ENCODE measurements at places on chromosomes 6 and 20.

DNA sequence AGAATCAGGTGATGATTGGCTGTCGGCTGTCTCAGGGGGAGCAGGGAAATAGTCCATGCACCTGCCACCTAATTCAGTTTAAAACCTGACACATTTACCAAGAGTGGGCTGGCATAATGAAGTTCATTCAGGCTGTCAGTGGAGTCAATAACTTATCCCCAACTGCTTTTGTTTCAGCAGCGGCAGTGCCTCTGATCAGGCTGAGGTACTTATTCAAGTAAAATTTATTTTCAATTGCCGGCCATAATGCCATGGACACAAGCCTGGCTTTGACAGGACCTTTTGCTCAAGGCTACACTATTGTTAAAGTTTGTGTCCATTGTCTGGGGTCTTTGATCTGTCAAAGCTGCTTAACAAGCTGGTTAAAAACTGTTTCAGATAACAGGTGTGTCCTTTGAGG, 20.6 kb downstream of the OLIG3 start:
- no peak for DNase-seq

- DNase-seq = no peak
Observed at GRCh38 chr20:62306414-62307187, 3.8 kb downstream of the ADRM1 start.

GRCh38 chr20:8664778-8665177, 404.1 kb upstream of the PLCB4 start:
- DNase-seq = no peak

DNA sequence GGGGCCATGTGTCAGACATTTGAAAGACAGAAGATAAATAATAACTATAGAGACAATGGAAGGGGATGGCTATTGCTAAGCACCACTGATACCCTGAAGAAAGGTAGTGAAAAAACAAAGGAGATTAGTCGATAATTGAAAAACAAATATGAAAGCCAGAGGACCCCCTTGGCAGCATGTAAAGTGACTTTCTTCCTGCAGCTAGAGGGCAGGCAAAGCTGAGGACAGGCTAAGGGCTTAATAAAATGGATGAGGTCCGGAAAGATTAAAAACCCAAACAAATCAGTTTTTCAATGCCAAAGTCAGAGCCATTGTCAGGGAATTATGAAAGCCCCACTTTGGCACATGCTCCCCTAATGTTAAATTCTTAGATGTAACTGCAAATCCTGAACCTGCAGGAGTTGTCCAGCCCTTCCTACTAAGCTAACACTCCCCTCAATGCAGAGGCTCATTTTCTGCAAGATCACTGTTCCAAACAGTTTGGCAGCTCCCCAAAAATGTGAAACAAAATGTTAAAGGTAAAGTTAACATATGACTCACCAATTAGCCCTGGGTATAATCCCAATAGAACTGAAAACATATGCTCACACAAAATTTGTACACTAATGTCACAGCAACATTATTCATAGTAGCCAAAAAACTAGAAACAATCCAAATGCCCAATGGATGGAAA, 1177.9 kb downstream of the GRIK2 start:
- DNase-seq = no peak

GRCh38 chr20:42686057-42686456, 503.6 kb downstream of the PTPRT start:
- no peak for DNase-seq

GRCh38 chr6:26252077-26252472, 112.9 kb upstream of the BTN3A2 start:
- no peak for DNase-seq

DNA sequence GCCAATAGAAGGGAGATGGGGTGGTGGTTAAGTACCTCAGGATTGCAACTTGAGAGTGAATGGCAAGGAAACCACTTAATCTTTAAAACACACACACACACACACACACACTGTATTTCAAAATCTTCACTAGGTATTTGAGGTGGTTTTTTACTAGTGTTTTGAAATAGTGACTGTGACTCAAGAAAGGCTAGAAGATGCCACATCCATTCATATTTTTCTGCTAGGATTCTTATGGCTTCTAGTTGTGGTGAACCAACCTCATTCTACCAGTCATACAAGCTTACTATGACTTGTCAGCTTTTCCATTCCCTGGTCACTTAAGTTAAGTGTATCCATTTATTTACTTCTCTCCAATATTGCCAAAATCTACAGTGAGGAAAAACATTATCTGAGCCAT, 519.4 kb upstream of the JAG1 start:
- DNase-seq = no peak

DNA sequence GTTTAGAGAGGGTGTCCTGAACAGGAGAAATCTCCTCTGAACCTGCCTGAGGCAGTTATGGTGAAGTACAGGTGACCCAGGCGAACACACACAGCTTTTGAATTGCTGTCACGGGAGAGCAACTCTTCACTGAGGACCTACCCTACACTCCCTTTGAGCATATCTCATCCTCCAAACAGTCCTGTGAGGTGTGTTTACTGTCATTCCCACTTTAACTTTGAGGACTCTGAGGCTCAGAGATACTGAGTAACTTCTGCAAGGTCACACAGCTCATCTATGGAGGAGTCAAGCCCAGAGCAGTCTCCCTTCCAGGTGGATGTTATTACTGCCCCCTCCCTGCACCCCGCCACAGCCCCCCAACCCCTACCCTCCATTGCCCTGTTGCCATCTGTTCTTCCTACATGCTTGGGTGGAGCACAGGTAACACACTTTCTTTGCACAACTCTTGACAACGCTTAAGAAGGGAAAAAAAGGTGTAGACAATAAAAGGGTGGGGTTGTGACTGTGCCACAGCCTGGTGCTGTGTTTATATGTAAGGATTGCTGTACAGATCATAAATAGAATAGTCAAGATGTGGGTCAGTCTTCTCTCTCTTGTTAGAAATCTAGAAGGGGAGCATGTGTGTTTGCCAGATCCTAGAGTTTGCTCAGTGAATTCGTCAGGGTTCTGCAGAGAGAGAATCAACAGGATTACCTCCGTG, 4.3 kb upstream of the TRAF3IP2 start:
- no peak for DNase-seq

DNA sequence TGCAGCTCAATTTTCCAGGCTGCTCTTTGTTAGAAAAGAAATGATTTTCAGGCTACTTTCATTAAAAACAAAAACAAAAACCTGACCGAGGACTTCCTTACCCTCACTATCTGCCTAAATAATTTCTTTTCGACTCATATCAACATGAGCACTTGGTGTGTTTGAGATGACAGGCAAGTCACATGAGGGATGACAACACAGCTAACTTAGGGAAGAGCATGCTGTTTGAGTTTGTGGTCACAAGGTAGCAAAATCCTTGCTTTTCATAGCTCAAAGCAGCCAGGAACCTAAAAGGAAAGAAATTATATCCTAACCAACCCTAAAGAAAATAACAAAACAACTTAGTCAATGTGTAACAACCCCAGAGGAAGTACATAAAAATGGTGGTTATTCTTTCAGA, 459.5 kb downstream of the KIF16B start:
- DNase-seq = no peak

DNA sequence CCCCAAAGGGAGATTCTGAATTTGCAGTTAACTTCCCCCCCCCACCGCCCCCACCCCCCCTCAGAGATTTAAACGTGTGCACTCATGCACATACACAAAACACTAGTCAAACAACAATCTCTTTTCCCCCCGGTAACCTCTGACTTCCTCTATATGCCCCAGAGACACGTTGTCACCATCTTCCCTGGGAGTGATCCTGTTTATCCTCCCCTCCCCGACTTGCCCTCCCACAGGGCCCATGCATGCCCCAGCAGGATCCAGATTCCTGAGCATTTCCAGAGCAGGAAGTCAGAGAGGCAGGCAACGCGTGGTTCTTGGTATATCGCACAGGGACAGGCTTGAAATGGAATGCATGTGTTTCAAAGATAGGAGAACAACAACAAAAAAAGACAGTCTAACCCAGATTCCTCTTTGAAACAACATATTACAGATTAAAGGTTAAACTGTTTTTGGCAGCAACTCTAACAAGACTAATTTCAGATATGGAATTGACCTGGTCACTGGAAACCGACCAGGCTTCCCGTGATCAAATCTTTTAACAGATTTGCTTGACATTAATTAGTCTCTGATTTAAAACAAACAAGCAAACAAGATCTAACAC, 1.3 kb downstream of the BLCAP start:
- peak; percentile 22 for DNase-seq

GRCh38 chr20:46304852-46305251, 3.4 kb downstream of the CDH22 start:
- no peak for DNase-seq

DNA sequence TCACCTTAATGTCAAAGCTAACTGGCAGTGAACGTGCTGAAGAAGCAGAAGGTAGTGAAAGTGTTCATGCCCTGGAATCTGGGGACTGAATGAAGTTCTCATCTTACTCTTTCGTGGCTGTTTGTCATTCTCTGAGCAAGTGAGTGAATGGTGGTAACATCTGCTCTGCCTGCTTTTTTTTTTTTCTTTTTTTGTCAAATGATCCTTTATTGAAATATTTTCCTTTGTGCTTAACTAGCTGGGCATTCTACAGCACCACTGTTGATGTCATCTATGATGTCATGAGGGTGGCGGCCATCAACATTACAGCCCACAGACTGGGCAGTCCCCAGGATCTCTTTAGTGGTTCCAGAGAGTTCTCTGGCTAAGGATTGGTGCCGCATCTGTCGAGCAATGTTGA, 65.2 kb downstream of the RIN2 start:
- no peak for DNase-seq

DNA sequence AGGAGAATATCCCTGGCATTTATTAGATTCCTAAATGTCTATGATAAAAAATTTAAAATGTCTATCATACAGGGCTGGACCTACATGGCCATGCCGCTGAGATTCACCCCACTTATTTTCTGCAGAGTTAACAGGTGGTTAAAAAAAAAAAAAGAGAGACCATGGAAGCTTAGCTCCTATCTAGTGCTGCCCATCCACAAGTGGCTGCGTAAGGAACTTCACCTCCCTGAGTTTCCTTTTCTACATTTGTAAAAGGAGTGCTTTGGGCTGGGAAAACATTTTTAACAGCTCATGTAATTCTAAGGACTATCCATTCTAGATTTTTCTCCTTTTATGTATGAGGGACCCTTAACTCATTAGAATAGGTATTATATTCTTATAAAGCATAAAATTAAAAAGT, 534.1 kb downstream of the MMUT start:
- DNase-seq = no peak

DNA sequence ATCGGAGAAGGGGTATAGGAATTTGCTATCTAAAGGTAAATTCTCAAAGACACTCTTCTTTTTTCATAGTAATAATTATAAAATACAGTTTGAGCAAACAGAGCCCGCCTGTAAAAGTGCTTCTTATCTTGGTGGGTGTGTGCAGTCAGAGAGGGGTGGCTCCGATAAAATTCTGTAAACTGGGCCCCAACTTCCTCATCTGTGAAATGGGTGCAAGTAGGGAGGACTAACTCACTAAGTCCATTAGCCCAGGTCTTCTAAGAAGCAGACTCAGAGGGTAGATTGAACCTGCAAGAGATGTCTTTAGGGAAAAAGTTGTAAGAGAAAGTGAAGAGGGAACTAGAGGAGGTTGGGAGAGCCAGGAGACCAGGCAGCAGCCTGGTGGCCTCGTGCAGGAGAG, 245.8 kb upstream of the RREB1 start:
- no peak for DNase-seq

GRCh38 chr20:58880994-58881752, 28.7 kb downstream of the GNAS start:
- DNase-seq = no peak

GRCh38 chr6:26043384-26044139, 43.7 kb upstream of the HFE start:
- peak; percentile 87 for DNase-seq

DNA sequence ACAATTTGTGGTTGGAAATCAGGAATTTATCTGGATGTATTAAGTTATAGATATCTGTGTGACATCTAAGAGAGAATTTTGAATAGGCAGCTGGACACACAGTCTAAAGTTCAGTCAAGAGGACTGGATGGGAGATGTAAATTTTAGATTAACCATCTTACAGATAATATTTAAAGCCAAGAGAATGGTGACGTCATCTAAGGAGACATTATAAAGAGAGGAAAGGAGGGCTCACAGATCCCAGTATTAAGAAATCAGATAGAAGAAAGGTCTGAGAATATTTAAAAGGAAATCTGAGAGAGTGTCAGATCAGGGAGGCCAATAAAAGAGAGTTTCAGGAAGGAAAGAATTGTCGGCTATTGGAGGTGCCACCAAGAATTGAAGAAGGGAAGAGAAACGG, 9.4 kb downstream of the COL19A1 start:
- DNase-seq = no peak

DNA sequence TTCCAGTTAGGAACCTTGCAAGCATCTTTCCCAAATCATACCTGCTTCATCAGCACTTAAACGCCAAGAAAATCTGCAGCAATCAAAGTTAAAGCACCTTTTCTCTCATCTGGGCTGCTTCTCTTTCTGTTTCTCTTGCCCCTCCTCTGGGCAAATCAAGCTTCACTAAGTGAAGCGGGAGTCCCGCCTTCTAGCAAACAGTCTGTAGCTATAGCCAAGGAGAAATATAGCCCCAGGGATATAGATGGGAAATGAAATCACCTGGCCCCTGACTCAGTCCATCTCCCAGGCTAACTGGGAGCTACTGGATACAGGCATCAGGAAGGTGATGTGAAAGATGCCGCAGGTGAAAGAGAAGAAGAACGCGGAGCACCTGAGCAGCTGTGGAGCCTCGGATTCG, 481.9 kb downstream of the C6orf118 start:
- DNase-seq = no peak

GRCh38 chr6:90885611-90886056, 298.8 kb upstream of the MAP3K7 start:
- peak; percentile 49 for DNase-seq

DNA sequence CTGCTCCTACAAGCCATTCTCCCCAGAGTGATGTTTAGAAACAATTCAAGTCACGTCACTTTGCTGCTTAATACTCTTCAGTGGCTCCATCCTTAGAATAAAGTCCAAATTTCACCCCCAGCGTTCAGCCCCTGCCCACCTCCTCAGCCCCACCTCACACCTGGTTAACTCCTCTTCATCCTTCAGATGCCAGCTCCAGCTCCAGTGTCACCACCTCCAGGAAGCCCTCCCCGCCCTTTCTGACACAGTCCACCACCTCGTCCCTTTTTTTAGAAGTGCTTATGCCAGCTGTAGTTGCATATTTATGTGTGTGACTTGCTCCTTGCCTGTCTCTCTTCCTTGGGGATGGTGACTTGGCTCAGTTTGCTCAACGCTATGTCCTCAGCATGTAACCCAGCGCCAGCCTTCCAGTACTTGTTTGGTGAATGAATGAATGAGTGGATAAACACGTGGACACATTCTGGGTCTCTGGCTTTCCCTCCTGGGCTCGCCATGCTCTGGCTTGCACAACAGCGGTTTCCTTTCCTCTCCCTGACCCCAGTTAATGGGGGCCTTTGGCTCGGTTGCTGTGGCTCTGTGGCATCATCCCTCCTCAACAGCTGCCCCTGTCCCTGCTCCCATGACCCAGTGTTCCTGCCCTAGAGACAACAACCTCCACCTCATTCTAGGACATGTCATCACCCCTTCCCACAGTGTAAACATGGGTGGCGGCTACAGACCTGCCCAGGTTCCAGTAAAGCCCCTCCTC, 3.7 kb upstream of the IP6K3 start:
- DNase-seq = no peak

DNA sequence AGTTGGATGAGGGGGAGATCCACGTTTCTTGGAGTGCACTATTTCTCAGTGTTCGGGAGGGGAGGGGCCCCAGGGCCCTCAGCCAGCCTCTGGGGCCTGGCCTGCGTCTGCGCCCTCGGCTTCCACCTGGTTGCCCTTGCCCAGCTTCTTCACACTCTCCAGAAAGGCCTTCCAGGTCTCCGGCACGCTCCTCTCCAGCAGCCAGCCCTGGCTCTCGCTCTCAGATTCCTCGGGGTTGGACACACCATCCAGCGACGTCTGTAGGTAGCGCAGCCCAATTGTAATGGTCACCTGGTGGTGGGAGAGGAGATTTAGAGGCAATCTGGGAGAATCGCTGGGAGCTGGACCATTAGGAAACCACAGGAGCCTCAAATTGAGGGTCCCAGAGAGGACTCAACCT, 24.2 kb downstream of the PRPH2 start:
- DNase-seq = no peak

All from T1000 (cell line).